HFFc6 (cell line): ENCODE measurements at places on chromosomes 3 and 15.

DNA sequence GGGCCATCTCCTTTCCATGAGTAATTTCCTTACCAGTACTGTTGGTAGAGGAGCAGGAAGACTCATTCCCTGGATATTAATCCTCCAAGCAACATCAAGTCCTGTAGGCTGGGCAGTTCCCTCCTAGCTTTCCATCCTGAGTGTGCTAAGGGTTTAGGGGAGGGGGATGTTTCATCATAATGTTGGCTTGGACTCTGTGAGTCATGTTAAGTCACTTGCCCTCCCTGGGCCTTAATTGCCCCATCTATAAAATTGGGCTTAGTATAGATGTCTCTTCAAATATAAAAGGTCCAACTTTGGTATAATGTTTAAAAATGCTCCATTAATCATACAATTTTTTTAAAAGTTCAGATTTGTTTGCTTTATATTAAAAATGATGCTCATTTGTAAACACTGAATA lies 52.7 kb downstream of the TLE3 start:
- peak; percentile 25 for DNase-seq

- DNase-seq = no peak
These were observed 20.3 kb upstream of the ANXA2 start for GRCh38 chr15:60418096-60418495.

DNA sequence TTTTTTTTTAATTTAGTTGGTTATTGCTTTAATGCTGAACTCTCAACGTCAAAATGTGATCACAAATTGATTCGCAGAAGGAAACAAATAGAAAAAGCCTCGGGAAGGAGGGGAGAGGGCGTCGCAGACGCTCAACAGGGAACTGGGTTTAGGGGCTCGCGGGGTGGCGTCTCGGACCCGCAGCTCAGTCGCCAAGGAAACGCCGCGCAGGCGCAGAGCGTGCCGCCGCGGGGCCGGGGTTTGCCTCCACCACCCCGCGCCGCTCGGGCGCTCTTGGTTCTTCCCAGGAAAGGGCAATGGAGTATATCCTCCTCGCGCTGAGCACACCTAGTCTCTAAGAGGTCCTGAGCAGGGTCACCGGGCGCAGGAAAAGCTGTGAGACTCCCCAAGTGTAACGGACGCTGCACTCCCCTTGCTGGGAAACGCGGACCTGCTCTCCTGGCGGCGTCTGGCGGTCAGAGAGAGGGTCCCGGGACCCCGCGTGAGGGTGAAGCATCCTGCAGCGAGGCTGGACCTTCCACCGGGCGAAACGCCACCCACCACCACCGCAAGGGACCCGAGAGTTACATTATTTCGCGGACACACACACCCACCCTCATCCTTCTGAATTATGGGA lies 753 bp downstream of the PLCH1 start:
- DNase-seq = no peak

- no peak for DNase-seq
These were observed 67.9 kb upstream of the BCL6 start for GRCh38 chr3:187813198-187813597.

DNA sequence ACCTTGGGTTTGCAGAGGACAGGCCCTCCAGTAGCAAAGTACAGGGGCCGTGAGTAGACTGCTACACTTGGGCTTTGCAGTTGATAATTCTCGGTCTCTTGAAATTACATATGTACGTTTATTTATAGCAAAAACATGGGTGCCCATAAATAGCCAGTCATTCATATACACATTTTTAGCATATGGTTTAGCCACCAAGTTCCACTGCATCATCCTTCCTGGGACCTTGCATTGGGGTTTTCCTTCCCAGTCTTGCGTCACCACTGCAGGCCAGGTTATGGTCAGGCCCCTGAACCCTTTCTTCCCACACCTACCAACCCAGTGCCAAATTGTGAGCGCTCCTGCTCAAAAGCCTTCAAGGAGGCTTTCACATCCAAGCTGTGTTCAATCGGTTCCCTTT lies 12.7 kb downstream of the KLHL25 start:
- DNase-seq = no peak

DNA sequence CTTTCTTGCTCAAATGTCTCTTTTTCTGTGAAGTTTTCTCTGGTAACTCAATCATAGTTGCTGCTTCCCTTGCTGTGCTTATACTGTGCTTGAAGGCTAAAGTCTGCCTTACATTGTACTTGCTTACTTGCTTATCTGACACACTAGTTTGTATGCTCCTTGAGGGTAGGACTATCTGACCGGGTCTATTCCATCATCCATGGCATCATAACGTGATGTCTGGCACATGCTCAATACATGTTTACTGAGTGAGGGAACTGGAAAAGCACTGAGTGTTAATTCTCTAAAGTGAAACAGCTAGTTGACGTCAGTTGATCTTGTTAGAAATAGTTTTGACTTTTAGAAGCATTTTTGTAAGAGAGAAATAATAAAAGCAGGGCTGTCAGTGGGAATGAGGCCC lies 42.7 kb downstream of the MAP3K13 start:
- DNase-seq = no peak

DNA sequence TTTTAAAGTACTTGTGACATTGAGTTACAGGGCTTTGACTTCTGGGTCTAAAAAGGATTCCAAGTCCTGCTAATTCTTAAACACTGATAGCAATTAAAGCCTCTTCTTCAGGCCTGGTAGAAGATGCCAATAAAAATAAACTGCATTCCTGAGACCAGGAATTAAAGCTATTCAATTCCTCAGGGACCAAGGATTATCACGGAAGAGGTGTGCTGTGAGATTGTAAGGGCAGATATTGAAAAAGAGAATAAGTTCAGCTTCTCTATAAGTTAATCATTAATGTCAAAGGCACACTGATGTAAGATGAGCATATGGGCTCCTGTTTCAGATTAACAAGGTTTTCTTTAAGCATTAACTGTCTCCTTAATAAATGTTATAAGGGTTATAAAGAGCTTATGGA lies 611.3 kb downstream of the SI start:
- no peak for DNase-seq

GRCh38 chr15:73755946-73756345 lies 2.8 kb upstream of the INSYN1 start:
- DNase-seq = no peak

DNA sequence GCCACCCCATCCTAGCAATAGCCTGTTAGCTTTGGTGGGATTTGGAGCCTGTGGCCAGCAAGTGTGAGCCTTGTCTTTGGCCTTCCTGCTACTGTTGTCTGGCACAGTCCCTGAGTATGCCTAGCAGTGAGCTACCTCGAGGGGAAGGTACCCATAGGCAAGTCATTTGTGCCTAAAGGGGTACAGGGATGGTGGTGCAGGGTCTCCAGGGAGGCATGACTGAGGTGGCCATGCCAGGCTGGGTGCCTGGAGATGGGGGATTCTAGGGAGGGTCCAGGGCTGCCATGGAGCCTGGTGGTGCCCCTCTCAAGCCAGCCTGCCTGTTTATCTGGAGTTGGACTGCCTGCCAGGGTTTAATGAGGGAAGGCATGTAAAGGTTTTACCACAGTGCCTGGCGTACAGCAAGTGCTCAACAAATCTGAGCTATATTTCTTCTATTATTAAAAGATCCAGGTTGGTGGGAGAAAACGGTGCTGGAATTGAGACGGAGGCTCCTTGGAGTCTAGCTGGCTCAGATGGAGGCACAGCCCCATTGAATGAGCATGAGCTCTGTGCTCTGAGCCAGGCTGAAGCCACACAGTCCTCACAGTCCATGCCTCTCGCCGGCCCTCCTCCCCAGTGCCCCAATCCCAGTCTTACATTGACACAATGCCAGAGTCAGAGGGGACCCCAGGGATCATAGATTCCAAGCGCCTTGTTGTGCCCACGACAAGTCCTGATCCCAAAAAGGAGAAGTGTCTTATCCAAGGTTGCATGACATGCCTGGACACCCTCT lies 76.2 kb downstream of the CORO2B start:
- no peak for DNase-seq

DNA sequence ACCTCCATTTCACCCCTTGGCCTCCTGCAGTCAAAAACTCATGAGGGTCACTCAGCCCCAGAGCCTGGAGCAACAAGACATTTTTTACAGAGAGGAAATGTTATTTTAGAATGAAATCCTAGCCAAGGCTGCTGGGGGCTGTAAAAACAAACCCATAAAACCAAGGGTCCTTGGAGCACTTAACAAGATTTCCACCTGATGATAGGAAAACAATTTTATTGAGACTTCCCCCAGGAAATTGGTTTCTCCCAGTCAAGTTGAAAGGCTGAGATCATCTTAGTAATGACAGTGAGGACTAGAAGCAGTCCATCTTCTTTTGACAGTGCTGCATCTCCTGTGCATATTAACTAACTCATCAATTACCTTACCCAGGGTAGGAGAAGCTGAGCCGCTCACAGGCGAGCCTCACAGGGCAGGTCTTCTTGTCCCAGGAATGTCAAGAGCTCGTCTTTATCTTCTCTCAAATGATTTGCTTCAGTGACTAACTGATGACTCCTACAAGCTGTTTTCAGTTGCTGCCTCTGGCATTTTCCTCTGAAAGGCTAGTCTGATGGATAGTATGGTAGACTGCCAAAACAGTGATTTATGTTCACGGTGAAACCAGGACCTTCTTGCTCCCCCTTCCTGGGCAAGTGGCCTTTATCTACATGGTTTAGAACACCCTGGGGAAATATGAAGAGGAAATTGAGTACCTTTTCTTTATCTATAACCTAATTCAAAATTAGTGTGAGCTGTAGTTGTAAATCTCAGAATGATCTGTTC lies 34.6 kb upstream of the AEN start:
- peak; percentile 42 for DNase-seq

DNA sequence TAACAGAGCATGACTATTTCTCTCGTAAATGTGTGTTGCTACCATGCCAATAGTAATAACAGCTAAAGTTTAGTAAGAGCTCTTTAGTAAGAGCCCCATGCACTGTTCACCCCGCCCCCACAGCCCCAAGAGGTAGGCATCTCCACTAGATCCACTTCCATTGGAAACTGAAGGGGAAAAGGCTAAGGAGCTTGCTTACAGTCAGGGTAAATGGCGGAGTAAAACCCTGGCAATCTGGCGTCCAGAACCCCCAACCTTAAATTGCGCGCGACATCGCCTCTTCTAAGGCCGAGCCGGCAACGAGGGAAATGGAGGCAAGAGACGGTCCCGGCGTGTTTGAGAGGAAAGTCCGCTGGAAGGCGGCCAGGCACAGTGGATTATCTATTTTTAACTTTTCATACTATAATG lies 654 bp upstream of the C3orf38 start:
- peak; percentile 25 for DNase-seq

- no peak for DNase-seq
These were observed 19.7 kb downstream of the PLD1 start for GRCh38 chr3:171790574-171790897.

DNA sequence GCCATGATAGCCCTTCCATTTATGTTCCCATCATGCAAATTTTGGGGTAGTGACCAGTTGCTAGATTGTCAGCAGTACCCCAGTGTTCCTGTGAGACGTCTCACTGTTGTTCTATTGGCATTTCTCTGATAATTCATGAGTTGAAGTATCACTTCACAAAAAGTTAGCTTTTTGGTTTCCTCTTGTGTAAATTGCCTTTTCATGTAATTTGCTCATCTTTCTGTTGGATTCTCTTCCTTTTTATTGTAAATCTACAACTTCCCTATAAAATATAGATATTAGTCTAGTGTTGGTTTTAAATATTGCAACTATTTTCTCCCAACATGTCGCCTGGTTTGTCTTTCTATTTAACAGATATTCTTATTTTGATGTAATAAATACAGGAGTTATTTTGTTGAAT lies 7.5 kb upstream of the A4GNT start:
- DNase-seq = no peak
